ENCODE measurements at places on chromosomes 13 and 19.

- DNase-seq, result no peak
Measured at GRCh38 chr13:27658546-27658945, 36.9 kb downstream of the POLR1D start.

DNA sequence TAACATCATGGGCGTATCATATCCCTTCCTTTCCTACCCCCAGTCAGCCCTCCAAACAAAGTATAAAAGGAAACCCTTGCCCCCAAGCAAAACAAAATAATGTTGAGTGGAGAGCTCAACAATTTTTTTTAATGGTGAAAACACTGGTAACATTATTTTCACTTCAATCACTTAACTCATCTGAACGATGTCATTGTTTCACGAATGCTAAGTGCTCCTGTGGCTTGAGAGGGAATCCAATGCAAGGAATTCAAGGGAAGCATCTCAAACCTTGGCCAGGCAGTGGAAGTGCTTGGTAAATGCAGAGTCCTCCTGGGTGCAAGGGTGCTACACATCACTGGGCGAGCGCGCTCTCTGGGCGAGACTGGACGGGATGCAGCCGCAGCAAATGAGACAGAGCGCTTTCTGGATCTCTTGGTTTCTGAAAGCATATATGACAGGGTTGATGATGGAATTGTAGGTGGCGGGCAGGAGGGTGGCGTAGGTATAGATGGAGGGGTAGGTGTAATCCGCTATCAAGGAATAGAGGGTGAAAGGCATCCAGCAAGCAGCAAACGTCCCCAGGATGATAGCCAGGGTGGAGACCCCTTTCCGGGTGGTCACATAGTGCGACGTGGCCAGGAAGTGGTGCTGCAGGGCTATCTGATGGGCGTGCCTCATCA lies 2.0 kb downstream of the GPR12 start:
- no peak for DNase-seq

GRCh38 chr19:17685451-17686022 lies 2.6 kb downstream of the UNC13A start:
- DNase-seq, result no peak

DNA sequence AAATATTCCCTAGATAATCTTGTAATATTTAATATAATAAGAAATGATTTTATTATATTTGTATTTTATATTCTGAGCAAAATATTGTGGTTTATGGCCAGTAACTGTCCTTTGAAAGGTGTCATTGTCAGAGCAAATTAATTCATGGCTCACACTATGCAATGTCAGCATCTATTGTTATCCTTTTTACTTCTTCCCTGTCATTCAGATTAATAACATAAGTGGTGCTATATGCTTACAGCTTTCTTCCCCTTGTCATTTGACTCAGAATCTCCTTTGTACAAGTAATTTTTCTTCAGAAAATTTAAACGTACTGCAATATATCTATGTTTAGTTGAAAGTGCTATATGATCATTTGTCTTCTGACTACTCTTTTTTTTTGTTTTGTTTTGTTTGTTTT lies 1738.2 kb upstream of the MIR17HG start:
- no peak for DNase-seq

DNA sequence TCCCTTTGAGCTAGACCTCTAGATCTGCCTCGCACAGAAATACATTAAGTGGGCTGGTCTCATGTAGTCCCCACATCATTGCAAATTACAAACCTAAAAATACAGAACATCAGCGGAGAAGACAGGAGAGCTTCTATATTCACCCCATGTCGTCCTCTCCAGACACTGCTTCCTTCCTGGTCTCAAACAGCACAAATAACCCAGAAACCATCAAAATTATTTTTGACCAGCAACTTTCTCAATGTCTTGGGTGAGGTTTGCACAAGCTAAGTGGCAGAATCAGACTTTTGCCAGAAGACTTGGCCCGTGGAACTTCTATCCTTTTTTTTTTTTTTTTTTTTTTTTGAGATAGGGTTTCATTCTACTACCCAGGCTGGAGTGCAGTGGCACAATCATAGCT lies 28.2 kb downstream of the CLEC17A start:
- no peak for DNase-seq

Measured in CD4-positive, alpha-beta T cell treated with Interleukin-10 for 1 hour (primary cell).